ENCODE measurements at places on chromosomes 12 and 14.

GRCh38 chr14:65961004-65961403 lies 525.2 kb upstream of the CCDC196 start:
- peak; percentile 82 for DNase-seq

DNA sequence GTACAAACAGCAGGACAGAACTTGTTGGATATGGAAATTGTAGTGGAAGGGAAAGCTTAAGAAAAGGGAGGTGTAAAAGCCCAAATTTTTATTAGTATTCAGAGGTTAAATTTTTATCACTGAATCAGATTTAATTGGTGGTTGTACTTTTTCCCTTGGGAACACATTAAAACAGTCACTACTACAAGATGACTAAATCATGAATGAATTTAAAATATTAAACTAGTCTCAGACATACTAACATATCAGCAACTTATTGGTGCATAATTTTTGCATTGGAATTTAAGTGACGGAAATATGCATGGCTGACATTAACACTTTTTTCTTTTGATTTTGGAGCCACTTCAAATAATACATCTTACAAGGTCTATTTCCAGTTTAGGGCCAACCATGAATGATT lies 27.6 kb downstream of the SAMD4A start:
- DNase-seq: no peak

GRCh38 chr14:101215927-101216326 lies 312.4 kb upstream of the RTL1 start:
- no peak for DNase-seq

- DNase-seq: no peak
These were observed 173.5 kb upstream of the KRR1 start for GRCh38 chr12:75684678-75685616.

- DNase-seq: no peak
These were observed 438.8 kb upstream of the USP15 start for GRCh38 chr12:61821381-61821780.

DNA sequence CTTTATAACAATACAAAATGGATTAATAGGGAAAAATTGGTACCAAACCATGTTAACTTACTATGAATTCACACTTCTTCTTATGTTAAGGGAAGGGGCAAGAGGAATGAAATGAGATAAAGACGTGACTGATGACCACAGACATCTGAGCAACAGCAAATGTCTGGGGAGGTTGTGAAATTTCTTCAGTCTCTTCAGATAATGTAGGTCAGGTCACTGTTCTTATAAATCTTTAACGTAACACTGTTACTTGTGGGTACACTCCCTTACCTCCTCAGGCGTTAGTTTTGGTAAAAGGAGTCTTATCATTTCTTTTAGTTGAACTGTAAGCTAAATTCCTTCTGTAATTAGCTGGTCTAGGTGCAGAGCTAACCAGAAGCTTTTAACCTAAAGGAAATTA lies 405.0 kb upstream of the LRFN5 start:
- no peak for DNase-seq

DNA sequence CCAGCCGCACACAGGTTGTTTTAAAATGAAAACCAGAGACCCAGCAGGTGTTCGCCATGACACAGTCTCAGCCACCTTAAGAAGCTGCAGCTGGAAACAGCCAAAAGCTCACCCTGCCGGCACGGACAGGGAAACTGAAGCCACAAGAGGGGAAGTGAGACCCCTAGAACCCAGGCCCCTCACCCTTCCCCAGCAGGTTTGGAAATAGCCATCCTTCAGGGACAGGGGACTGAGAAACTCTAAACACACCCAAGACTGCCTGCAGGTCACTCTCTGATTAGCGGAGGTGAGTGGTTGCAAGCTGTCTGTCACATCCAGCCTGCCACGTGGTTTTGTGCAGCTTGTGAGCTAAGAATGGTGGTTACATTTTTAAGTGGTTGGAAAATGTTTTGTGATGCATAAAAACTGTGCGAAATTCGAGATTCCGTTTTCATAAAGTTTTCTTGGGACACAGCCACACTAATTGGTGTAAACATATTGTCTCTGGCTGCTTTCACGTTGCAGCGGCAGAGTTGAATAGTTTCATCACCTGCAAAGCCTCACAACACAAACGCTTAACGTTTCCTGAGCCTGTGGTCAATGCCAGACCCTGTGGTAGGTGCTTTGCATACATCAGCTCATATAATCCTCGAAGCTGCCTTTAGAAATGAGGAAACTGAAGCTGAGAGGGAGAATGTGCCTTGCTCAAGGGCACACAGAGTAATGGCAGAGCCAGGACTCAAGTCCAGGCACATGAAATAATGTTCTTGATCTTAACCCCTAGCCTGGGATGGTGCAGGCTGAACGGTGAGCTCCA lies 1.7 kb upstream of the SELPLG start:
- peak; percentile 28 for DNase-seq

DNA sequence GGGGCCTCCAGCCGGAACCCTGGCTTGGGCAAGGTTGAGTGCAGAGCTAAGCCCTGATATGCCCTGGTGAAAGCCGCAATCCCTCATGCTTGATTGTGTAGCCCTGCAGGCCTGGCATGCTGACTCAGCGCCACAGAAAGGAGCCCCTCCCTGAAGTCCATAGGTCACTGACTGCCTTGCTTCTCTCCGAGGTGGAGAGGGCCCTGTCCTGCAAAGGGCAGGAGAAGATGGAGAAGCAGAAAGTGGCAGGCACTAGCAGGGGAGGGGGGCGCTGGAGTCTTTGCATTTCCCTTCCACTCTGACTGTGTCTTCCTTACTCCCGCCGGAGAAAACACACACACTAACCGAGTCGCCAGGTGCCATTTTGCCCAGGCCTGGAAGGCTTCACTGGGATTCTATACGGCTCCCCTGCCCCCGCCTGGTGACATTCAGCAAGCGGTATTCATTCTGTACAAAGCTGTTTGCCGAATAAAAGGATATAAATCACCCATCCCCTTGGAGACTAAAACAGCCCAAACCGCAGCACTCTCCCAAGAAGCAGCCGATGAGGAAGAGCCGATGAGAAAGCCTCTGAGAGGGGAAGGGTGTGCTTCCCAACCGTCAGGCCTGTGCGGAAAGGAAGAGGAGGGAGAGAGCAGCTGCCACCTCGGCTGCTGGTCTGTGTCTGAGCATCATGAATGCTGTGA lies 69.8 kb downstream of the SLC6A12 start:
- no peak for DNase-seq

DNA sequence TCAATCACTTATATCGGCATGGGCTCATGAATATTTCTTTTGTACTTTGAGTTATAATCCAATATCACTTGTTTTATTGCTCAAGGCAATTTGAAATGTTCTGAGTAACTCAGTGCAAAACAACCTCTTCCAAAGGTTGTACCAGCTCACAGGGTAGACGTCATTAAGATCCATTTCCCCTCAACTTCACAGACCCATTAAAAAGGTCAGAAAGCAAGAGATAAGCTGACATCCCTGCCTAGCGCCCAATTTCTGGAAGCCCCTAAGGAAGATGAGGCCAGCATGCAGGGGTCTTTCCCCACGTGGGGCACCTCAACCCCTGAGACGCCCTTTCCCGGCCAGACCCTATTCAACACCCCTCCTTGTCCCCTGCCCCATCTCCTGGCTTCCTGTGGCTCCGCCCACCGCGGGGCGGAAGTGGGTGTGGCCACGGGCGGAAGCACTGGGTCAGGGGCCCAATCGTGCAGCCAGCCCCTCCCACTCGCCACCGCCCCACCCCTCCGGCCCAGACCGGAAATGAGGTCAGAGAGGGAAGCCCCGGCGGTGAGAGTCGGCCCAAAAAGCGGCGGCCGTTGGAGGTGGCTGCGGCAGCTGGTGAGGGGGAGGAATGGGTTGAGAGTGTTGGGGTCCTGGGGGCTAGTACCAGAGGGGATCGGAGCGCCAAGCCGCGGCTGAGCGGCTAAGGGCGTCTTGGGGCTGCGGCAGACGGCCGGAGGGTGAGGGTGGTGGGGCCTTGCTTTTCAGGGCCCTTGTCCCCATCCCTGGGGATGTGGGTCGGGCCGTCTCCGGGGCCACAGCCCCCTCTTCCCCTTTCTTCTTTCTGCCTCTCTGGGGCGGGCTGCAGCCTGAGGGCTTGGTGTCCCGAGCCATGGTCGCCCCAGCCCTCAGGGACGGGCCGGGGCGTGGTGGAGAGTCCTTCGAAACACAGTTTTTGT lies at the start of gene GPATCH2L:
GPATCH2L (plus strand) TSS at position 525 of the 935 bp plus-strand sequence. CDS start 2,442 bp downstream, outside the sequence.
- DNase-seq: peak; percentile 98

DNA sequence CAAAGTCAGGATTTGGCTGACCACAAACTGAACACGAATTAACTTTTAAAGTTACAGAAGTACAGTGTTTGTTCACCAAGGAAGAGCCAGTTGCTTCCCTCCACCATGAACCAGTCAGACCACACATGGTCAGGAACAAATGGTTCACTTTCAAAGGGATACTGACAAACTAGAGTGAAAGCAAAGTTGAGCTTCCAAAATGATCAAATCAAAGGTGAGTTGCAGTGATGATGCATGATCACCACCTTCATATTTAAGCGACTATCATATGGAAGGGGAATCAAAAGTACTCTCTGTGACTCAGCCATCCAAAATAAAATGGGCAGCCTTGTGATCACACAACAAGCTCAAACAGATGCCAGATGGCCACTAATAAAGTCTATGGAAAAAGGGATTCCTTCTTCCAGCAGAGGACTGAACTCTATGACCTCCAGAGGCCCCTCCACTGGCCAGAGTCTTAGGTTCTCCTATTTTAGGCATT lies 13.1 kb downstream of the NT5DC3 start:
- no peak for DNase-seq

DNA sequence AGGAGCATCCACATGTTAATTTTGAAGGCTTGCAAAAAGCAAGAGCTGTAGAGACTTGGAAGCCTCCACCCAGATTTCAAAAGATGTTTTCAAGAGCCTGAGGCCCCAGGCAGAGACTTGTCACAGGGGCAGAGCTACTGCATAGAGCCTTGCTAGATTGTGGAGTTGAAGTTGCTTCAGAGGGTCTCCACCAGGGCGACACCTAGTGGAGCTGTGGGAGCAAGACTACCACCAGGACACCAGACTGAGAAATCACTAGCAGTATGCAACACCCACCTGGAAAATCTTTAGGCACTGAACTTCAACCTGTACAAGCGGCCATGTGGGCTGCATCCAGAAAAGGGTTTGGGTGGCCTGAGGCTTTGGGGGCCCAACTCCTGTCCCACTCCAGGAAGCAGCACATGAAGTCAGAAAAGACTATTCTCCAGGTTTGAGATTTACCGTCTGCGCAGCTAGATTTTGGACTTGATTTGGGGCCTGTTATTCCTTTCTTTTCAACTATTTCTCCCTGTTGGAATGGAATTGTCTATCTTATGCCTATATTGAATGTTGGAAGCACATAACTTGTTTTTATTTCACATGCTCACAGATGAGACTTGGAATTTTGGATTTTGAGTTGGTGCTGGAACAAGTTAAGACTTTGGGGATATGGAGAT lies 508.6 kb downstream of the FLRT2 start:
- DNase-seq: peak; percentile 33

- no peak for DNase-seq
These were observed 345.0 kb downstream of the CCDC91 start for GRCh38 chr12:28535216-28535615.

GRCh38 chr12:118055144-118055557 lies 5.8 kb downstream of the WSB2 start:
- peak; percentile 68 for DNase-seq

GRCh38 chr12:81987371-81987770 lies 228.2 kb upstream of the PPFIA2 start:
- no peak for DNase-seq

- DNase-seq: no peak
These were observed 4.2 kb upstream of the SPIC start for GRCh38 chr12:101470939-101471338.
